ENCODE measurements at places on chromosomes 11 and 22.

DNA sequence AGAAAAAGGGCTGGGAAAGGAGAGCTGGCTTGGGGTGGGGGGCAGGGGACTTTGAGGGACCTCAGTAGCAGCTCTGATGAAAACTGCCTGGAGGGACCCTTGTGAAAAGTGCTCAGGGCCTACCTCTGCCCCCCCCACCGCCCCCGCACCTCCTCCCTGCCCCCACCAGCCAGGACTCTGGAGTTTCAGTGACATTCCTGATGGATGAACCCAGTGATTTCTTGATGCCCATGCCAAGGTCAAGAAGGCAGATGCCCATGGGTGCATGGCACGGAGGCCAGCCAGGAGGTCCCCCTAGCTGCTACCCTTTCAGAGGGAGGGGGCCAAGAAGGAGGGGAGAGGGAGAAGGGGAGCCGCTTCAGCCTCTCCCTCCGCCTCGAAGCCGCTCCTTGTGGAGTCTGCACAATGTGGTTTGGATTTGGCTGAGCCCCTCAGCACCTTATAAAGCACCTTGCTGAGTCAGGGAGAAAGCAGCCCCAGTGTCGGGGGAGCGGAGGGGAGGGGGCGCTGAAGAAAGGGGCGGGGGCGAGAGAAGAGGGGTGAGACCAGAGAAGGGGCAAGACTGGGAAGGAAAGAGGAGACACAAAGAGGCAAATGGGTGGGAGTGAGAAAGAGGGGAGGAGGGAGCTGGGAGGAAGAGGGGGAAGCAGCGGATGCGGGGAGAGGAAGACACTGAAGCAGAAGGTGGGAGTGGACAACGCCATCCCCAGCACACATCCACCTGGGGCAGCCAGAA, 2.1 kb upstream of the CLCF1 start:
- DNase-seq, result no peak

GRCh38 chr11:92670308-92670890, 299.1 kb upstream of the MTNR1B start:
- no peak for DNase-seq

GRCh38 chr11:64250415-64251015, 815 bp upstream of the PLCB3 start:
- no peak for DNase-seq

GRCh38 chr22:25375683-25376082, 156.2 kb downstream of the CRYBB2 start:
- no peak for DNase-seq

DNA sequence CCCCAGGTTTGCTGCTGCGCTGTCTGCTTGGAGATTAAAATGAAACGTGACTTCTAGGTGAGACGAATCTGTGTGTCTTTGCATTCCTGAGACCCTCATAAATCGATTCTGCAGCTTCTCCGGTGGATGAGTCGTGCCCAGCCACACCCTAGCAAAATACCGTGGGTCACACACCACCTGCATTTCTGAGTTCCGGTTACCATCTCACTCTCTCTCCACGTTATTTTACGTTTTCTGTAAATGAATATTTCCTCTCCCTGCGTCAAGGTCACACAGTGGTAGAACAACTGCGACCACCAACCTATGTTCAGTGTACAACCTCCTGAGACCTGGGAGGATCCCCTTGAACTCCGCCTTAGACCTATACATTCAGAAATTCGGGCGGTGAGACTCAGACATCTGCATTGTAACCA, 1.1 kb downstream of the YWHAH start:
- no peak for DNase-seq

All from activated effector memory CD4-positive, alpha-beta T cell treated with Interleukin-2 at 50 U/mL for 16 hours (primary cell).